ENCODE measurements at places on chromosomes 3 and 15. TPM values are rescaled to one million over a fixed set of nuclear protein-coding genes. Genes with fewer than 3 reads are reported as not detected.

DNA sequence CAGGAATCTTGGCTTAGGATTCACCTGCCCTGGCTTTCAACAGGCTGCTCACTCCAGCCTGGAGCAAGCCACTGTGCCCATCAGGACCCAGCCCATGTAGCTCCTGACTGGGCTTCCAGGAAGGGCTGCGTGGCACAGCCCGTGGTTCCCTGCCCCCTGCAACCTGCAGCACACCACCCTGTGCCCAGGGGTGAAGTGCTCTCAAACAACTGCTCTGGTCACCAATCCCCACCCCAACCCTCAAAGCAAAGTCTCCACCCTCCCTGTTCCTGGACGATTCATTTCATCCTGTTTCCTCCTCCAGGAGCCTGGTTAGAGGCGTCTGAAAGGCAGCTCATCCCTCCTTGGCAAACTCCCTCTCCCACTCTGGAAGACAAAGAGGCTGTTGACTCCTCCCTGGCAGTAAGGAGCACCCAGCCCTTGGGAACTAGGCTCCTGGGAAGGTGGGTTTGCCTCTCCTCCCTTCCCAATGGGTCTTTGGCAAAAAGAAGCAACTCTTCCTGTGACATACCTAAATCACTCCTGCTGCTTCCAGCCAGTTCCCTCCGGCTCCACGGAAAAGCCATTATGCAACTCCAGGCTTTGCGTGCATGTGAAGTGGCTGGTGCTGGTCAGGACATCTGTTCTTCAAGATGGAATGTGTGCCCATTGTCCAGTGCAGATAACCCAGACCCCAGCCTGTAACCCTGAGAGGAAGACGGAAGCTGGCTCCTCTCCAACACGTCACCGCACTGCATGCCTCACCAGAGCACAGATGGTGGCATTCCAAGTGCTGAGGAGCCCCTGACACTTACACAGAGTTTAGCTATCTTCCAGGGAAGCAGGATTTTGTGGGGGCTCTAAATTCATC, 29.1 kb upstream of the VIPR1 start:
- no peak for DNase-seq
- H3K27ac ChIP-seq: no peak overlapping the region
- peaks cover 6% of the 10 kb centered on the region for H3K4me1 ChIP-seq
- H3K4me3 ChIP-seq: no peak overlapping the region
- no peaks in the 10 kb centered on the region for H3K36me3 ChIP-seq

GRCh38 chr15:73389971-73390544, 21.3 kb upstream of the HCN4 start:
- H3K27ac ChIP-seq: no peak overlapping the region
- H3K27me3 ChIP-seq: peaks cover 7% of the 10 kb centered on the region
- H3K4me1 ChIP-seq: peaks cover 9% of the 10 kb centered on the region

- no peak overlapping the region for H3K4me3 ChIP-seq
- H3K36me3 ChIP-seq: no peaks in the 10 kb centered on the region
- peaks cover 12% of the 10 kb centered on the region for H3K27me3 ChIP-seq
These were observed 20.6 kb downstream of the SLC6A11 start for GRCh38 chr3:10836676-10837075.

Gene SLC15A2
- 4.9 TPM for total RNA-seq

DNA sequence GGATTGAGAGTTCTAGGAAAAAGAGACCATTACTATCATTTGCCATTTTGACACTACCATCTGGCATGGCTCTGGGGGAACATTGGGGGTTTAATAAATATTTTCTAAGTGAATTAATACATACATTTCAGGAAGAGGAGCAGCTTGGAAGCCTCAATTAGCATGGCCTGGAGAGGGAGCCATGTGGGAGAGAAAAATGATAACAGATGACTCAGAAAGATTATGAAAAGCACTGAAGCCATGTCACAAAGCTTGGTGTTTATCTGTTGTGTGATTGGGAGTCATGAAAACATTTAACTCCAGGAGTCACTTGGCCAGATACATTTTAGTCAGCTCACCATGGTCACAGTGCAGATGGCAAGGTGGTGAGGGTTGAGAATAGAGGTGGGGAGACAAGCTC, 121.0 kb downstream of the SSR3 start:
- no peak overlapping the region for H3K27ac ChIP-seq
- DNase-seq: no peak
- peaks cover 1% of the 10 kb centered on the region for H3K27me3 ChIP-seq
- H3K4me1 ChIP-seq: peaks cover 10% of the 10 kb centered on the region
- H3K36me3 ChIP-seq: no peaks in the 10 kb centered on the region
